ENCODE measurements at places on chromosomes 13 and 19.

DNA sequence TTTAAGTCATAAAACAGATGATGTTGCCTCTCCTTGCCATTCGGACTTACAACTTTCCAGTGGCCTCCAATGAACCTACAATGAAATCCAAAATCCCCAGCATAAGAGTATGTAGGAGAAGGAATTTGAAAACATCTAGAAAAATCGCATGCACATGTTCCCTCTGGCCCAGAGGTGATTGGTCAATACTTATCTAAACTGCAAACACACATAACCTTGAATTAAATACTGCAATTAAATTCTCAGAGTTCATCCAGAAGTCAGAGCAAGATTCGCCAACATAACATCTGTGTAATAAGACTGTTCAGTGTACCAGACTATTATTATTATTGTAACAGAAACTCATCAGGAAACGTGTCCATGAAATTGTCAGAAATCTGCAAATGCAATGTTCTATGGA lies 82.2 kb upstream of the USP29 start:
- no peak for DNase-seq

- no peak for DNase-seq
Observed at GRCh38 chr19:10769533-10770491, 51.9 kb downstream of the DNM2 start.

GRCh38 chr13:92407858-92408257 lies 818.7 kb upstream of the GPC6 start:
- DNase-seq, result no peak

DNA sequence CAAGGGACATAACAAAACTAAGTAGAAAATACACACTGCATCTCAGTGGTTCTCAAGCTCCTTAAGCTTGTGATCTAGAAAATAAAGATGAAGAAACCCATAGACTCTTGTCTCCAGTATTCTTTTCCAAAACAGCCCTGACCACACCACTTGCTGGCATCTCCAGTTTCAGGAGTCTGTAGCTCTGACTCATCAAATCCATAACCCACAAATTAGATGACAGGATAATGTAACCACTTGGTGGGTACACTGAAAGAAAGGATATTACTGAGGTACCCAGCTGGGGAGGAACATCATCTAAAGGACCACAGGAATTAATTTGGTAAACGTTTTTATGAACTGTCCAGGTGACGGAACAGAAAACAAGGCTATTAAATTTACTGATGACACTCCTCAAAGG lies 214.7 kb downstream of the VWA8 start:
- no peak for DNase-seq

DNA sequence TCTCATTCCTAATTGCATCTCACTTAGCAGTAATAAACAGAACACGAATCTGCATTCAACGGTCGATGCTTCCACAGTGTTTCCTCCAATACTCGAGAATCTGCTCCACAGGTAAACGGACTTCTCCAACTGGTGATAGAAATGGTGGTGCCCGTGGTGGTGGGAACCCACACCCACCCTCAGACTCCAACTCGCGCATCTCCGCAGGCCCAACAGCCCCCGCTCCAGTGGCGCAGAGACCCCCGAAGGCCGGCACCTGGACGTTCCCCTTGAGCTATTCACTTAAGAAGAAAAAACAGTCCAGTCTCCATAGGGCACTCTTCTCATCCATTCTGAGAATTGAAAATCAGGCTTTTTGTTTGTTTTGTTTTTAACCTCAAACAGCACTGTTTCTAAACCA lies 13.8 kb upstream of the RASA3 start:
- DNase-seq, result peak; percentile 29

- DNase-seq, result no peak
Observed at GRCh38 chr13:38204556-38204955, 145.1 kb upstream of the UFM1 start.

DNA sequence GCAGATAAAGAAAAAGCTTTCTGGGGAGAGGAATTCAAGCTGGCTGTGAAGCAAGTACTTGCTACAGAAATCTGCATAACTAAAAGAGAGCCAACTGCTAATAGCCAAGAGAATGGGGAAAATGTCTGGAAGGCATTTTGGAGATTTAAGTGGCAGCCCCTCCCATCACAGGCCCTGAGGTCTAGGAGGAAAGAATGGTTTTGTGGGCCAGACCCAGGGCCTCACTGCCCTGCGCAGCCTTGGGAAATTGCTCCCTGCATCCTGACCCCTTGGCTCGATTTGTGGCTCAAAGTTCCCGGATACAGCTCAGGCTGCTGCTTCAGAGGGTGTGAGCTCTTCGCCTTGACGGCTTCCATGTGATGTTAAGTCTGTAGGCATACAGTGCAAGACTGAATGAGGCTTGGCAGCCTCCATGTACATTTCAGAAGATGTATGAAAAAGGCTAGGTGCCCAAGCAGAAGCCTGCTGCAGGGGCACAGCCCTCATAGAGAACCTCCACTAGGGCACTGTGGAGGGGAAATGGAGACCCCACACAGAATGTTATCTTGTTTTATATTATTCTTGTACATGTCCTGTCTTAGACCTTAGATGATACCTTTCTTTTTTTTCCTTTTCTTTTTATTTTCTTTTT lies 34.4 kb downstream of the MZT1 start:
- no peak for DNase-seq

GRCh38 chr19:18453269-18454024 lies 15.5 kb upstream of the ISYNA1 start:
- DNase-seq, result no peak

DNA sequence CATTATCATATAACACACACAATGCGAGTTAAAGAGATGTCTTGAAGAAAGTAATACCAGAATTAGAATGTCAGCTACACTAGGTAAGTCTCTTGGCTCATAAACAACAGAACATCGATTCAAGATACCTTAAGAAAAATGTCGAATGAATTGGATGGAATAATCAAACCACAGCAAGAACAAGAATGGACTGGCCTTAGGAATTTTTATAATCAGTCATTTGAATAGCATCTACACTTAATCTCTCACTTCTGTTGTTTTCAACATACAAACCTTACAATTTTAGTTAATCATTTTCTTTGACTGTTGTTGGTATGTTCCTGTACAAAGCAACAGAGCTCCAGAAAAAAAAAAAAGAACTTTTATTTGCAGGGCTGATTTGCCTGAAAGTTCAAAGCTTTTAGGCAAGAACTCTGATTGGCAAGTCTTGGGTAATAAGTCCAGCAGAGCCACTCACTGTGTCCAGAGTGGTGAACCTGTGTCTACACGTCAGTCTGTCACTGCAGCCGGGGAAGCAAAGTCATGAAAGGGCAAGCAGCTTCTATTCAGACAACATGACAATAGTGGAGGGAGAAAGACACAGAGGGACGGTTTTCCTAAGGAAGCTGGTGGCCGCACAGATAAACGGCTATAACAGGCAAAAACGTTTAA lies 1026.1 kb upstream of the MIR17HG start:
- no peak for DNase-seq

GRCh38 chr19:48415395-48415794 lies 21.9 kb downstream of the GRIN2D start:
- peak; percentile 91 for DNase-seq

DNA sequence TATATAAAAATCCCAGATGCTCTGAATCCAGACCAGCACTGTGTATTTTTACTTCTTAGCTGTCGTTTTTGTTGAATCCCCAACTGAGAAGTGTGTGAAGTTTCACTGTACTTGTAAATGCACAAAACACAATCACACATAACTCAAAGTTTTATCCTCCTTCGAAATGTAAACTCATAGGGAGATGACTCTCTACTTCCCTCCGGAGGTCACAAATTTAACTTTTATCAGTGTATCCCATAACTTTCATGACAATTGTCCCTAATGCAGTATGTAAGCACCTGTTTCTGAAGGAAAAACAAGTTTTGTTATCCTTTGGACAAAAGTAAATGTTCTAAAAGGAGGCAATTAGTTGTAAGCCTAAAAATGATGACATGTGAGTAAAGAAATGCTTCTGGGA lies 665.0 kb upstream of the SLITRK6 start:
- DNase-seq, result no peak

DNA sequence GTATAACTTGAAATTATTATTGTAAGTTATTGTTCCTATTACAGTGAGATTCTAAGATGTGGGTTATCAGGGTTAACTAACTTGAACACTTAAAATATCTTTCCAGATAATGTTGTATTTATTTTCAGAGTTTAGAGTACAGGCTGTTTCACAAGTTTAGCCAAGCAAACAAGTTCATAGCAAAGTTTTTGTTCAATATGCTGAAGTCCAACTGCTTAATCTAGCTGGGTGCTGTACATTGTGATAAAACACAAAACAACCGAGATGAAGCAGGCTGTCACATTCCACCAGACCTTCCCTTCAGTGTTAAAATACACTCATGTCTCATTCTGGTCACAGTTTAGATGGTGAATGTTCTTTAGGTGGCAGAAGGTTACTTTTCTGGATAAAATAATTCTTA lies 148.0 kb upstream of the PCDH20 start:
- DNase-seq, result no peak

DNA sequence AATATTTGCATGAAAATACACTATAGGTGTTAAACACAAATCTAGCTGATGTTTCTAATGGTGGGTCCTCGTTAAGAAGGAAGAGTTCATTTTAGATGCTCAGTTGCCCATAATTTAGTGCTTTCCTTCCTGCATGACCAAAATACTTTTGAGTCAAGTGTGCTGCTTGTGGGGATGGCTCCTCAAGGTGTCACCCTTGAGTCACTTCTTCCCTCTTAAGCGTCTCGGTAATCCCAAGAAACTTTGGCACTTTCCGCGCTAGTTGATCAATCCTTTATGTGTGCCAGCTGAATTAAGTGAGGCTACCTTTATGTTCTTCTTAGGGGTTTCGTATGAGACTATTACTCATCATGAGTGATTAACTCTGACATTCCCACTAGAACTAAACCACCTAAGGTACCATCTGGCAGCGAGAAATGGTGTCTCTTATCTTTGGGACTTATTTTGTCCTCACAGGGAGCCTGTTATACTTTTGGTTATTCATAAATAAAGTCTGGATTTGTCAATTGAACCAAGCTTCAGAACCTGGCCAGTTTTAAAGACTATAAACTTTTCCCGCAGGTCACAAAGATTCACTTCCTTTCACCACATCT lies 106.8 kb downstream of the NHLRC3 start:
- DNase-seq, result no peak

DNA sequence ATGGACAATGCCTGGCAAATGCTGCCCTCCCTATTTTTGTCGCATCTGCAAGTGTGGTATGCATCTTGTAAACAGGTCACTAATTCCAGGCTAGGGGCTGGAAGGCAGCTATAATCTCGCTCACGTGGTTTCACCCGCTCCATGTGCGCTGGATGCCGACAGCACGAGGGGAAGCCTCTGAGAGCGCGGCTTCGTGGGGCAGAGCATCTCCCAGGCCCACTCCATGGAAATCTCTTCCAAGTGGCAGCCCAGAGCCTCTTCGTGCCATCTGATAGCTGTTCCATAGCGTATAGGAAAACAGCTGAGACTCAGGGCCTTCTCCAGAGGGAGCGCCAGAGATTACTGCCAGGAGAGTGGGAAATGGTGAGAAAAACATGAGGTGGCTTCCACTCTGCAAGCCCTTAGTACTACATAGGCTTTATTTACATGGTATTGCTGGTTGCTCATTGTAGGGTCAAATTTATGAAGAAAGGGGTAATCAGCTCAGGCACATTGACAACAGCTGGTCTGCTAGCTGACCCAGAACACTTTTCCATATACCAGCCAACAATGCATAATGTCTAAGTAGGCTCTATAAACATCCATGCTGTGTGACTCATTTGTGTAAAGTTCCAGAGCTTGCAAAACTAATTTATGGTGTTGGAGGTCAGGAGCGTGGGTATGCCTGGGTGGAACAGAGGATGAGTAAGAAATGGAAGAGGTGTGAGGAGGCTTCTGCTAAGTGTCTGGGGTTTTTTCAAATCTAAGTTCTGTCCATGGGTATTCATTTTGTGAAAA lies 165.2 kb downstream of the SHISA2 start:
- no peak for DNase-seq

DNA sequence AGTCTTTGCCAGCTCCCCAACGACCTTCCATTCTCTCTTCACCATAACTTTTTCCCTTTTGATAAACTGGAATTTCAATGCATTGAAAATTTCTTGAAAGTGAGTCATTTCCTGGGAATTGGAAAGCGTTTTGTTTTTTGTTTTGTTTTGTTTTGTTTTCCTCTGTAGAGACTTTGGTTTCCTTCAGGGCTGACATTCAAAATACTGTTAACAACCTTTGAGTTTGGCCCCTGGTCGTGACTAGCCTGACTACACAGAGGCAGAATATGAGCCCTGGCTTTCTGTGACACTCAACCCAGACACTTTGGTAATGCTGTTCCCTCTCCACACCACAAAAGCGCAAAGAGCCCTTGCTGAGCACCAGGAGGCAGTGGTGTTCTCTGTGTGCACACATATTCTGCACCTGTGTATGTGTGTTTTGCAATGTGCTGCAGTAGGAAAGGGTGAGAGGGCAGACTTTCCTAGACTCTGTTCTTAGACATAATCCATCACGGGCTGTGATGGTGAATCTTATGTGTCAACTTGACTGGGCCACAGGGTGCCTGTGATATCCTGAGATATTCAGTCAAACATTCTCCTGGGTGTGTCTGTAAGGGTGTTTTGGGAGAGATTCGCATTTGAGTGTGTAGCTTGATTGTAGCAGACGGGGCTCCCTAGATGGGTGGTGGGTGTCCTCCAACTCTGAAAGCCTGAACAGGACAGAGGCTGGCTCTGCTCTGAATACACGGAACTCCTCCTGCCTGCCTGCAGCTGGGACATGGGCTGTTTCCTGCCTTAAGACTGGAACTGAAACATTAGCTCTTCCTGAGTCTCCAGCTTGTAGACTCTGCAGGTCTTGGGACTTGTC lies 29.5 kb upstream of the ANKRD10 start:
- no peak for DNase-seq

DNA sequence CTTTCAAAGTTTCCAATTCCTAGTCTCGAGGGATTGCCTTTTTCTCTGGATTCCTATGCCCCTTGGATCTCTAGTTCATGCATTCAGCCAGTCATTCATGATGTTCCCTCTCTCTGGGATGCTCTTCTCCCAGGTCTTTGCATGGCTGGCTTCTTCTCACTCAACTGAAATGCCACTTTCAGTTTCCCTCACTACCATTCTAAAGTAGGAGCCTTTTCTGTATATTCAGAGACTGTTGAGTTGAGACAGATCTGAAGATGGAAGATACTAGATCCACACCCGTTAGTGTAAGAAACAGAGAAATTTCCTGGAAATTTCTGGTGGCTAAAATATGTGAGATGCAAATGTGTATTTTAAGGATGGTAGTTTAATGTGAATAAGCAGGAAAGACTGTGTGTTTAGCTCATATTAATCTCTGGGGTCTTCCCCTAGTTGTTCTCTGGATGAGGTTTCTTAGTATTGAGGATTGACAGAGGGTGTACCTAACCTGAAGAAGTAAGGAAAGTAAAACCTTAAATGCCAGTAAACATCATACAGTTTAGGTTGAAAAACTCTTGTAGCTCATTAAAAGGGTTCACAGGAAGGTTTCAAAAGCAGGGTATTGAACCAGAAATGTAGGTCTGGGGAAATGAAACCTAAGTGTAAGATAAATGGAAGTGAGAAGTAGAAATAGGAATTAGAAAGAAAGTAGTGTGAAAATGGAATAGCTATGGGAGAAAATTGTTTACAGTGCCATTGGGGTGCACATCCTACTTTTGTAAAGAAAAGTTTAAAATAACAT lies 331.3 kb downstream of the NDFIP2 start:
- no peak for DNase-seq

Measured in RWPE2 (cell line).